ENCODE measurements at places on chromosomes 4 and X.

DNA sequence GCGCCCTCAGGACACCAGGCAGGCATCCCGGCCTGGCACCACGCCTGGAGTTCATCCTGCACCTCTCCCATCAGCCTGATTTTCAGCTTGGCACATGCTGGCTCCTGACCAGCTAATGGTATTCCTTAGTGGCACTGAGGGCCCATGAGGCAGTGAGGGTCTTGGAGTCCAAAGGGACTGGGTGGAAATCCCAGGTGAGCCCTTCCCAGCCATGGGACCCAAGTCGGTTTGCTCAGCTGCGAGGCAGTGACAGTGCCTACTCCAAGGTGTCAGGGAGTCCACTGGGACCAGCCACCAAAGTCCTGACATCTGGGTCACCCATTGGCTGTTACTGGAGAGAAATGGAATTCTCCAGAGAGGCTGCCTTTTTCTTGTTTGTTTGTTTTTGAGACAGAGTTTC is 4.9 kb downstream of the SSR4 start:
- no peaks in the 10 kb centered on the region for H3K27me3 ChIP-seq
- no peak for DNase-seq
- no peak overlapping the region for H3K27ac ChIP-seq
- H3K36me3 ChIP-seq = peaks cover 28% of the 10 kb centered on the region

- H3K4me1 ChIP-seq = peaks cover 8% of the 10 kb centered on the region
- no peaks in the 10 kb centered on the region for H3K36me3 ChIP-seq
- H3K4me3 ChIP-seq = no peak overlapping the region
- peaks cover 14% of the 10 kb centered on the region for H3K27me3 ChIP-seq
These were observed 4.5 kb downstream of the MAP7D2 start for GRCh38 chrX:20112022-20112774.

DNA sequence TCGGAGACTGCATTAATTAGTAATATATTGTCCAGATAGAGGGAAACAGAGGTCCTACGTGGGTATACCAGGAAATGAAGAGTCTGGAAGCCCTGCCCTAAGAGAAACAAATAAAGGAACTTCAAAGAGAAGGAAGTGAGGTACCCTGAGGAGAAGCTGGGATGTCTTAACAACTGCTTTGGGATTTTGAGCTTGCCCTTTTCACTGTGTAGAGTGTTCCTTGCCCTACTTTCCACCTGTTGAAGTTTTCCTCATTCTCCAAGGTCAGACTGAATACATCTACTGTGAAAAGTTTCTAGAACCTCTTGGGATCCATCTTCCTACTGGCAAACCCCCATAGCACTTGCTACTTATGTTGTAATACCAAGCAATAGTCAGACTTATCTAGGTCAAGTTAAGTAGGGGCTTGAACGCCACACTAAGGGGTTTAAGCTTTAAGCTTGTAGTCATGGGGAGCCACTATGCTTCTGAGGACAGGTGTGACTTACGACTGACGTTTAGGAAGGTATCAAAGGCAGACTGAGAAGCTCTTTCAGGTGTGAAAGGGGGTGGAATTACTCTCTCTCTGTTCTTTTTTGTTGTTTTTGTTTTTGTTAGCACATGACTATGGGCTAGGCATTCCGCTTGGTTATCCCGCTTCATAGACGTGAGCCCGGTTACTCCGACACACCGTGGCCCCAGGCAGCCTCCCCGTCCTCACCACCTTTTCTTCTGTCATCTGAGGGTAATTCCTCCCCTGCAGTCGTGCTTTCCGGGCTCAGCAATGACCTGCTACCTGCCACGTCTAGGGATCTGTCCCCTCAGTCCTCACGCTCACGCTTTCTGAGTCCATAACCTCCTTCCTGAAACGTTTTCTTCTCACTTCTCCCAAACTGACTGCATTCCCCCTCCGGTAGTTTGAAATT is 959 bp upstream of the REST start:
- peaks cover 34% of the 10 kb centered on the region for H3K4me1 ChIP-seq
- peaks cover 5% of the 10 kb centered on the region for H3K27me3 ChIP-seq

GRCh38 chrX:136878423-136878822 is 2.1 kb downstream of the RBMX start:
- H3K4me3 ChIP-seq = peak overlapping the region; percentile 92
- no peaks in the 10 kb centered on the region for H3K27me3 ChIP-seq

DNA sequence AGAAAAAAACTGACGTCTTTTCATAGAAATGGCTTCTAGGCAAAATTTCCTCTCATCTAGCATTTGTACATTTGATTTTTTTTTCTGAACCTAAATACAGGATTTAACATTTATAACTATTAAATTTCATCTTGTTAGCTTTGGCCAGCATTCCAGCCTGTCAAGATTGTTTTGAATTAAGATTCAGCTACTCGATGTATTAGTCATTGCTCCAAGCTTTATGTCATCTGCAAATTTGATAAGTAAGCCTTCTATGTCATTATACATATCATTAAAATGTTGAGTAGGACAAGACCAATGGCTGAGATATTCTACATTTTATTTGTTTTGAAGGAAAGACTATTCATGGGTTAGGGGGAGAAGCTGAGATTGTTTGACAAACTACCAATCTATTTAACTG is 46.7 kb downstream of the DDX53 start:
- no peaks in the 10 kb centered on the region for H3K4me1 ChIP-seq
- no peak overlapping the region for H3K4me3 ChIP-seq
- no peaks in the 10 kb centered on the region for H3K27me3 ChIP-seq
- no peak overlapping the region for H3K27ac ChIP-seq
- H3K36me3 ChIP-seq = no peaks in the 10 kb centered on the region

GRCh38 chr4:92988301-92988700 is 684.5 kb downstream of the GRID2 start:
- no peaks in the 10 kb centered on the region for H3K27me3 ChIP-seq
- no peaks in the 10 kb centered on the region for H3K36me3 ChIP-seq
- H3K4me1 ChIP-seq = no peaks in the 10 kb centered on the region
- H3K27ac ChIP-seq = no peak overlapping the region
- H3K4me3 ChIP-seq = no peak overlapping the region

DNA sequence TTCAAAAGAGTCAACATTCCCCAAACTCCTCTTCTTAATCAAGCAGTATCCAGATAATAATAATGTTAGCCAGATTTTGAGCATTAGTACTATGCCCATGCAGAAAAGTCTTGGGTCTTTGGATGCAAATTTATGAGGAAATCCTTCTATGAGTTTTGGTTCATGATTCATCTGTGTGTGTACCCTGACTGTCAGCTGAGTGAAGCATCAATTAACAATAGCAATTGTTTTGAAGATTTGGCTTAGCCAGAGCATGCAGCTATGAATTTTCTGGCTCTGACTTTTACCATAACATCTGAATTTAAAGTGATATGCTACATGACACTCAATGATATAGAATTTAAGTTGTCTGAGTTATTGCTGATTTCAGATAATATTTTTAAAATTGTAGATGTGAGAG is 145.8 kb downstream of the KLHL4 start:
- H3K4me3 ChIP-seq = no peak overlapping the region
- no peaks in the 10 kb centered on the region for H3K36me3 ChIP-seq
- DNase-seq = no peak
- no peak overlapping the region for H3K27ac ChIP-seq

- no peak overlapping the region for H3K27ac ChIP-seq
- peaks cover 3% of the 10 kb centered on the region for H3K27me3 ChIP-seq
- DNase-seq = no peak
- H3K4me1 ChIP-seq = no peaks in the 10 kb centered on the region
- H3K4me3 ChIP-seq = no peak overlapping the region
These were observed 46.2 kb downstream of the ADRA2C start for GRCh38 chr4:3812211-3812934.

- no peak overlapping the region for H3K27ac ChIP-seq
- no peaks in the 10 kb centered on the region for H3K4me1 ChIP-seq
- H3K4me3 ChIP-seq = no peak overlapping the region
- H3K27me3 ChIP-seq = no peaks in the 10 kb centered on the region
- no peaks in the 10 kb centered on the region for H3K36me3 ChIP-seq
- DNase-seq = no peak
These were observed 145.0 kb downstream of the ADAMTS3 start for GRCh38 chr4:72424006-72424405.

DNA sequence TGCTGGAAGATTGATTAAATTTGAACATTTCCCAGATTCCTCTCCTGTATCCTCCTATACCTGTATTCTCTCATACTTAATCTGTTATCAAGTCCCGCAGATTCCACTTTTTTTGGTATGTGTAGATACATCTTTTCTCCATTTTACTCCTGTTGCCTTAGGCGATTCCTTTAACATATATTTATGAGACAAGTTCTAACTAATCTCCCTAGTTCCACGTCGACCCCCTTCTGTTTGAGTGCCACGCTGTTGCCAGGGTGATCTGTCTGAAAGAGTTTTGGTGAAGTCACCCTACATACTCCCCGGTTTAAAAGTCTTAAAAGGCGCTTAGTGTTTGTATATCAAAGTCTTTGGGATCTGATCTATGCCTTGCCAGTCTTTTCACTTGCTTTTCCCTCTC is 2.4 kb downstream of the HNRNPH2 start:
- peaks cover 42% of the 10 kb centered on the region for H3K4me1 ChIP-seq
- H3K4me3 ChIP-seq = peak overlapping the region; percentile 21
- no peaks in the 10 kb centered on the region for H3K27me3 ChIP-seq
- H3K36me3 ChIP-seq = peaks cover 21% of the 10 kb centered on the region

DNA sequence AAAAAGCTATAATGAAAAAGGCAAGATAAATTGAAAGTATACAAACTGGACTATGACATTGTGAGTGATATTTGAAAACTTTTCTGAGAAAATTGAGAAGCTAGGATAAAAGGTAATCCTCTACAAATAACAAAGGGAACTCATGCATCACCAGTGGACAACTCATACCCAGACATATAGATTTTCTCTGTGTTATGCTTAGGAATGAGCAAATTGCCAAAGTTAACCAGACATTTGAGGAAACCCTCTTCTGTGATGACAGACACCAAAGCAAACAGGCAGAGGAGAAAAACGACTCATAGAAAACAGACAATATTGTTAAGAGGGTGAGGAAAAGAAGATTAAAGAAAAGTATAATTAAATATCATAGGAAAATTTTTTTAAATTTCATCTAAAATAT is 186.5 kb downstream of the MAB21L2 start:
- H3K4me1 ChIP-seq = peaks cover 11% of the 10 kb centered on the region
- no peak overlapping the region for H3K27ac ChIP-seq
- H3K27me3 ChIP-seq = no peaks in the 10 kb centered on the region
- no peak for DNase-seq

DNA sequence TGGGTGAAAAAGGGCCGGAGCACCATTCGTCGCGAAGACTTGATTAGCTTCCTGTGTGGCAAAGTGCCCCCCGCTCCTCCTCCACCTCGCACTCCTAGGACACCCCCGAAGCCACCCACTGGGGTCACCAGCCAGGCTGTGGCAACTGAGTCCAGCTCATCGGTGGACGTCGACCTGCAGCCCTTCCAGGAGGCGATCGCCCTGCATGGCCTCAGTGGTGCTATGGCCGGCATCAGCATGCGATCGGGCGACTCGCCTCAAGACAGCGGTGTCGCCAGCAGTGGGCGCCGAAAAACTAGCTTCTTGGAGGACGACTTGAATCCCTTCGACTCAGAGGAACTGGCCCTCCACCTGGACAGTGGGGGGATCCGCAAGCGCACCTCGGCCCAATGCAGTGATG is 126.8 kb upstream of the CXorf66 start:
- peaks cover 3% of the 10 kb centered on the region for H3K4me1 ChIP-seq
- DNase-seq = no peak
- no peaks in the 10 kb centered on the region for H3K36me3 ChIP-seq
- H3K27me3 ChIP-seq = peaks cover 11% of the 10 kb centered on the region

GRCh38 chr4:145390571-145390970 is 91.1 kb upstream of the SMAD1 start:
- no peaks in the 10 kb centered on the region for H3K36me3 ChIP-seq
- H3K4me3 ChIP-seq = no peak overlapping the region
- no peak for DNase-seq
- H3K4me1 ChIP-seq = no peaks in the 10 kb centered on the region
- no peaks in the 10 kb centered on the region for H3K27me3 ChIP-seq

DNA sequence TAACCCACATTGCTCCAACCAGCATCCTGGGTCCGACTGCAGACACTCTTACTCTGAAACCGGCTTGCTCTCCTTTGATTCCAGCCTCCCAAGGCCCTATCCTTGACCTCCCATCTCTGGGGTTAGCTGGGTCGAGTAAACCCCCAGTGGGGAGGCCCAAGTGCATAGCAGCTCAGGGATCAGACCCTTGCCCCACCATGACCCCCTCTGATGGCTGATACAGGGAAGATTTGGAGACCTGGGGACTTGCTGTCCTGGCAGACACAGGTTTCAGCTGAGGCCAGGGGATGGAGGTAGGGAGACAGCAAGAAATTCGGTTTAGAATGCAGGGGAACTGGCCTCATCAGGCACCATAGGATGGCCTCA is 23.6 kb upstream of the CDKL5 start:
- no peak for DNase-seq
- no peaks in the 10 kb centered on the region for H3K36me3 ChIP-seq
- H3K4me3 ChIP-seq = no peak overlapping the region
- no peaks in the 10 kb centered on the region for H3K4me1 ChIP-seq

DNA sequence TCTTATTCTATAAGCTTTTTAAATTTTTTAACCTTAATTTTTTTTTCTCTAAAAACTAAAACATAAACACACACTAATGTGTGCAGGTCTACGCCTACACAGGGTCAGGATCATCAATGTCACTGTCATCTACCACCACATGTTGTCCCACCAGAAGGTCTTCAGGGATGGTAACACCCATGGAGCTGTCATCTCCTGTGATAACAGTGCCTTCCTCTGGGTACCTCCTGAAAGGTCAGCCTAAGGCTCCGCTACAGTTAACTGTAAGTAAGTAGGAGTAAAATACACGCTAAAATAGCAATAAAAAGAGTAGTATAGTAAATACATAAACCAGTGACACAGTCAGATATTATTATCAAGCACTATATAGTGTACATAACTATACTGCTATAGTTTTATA is 45.9 kb upstream of the GPRIN3 start:
- peaks cover 2% of the 10 kb centered on the region for H3K36me3 ChIP-seq
- no peak for DNase-seq
- peaks cover 12% of the 10 kb centered on the region for H3K27me3 ChIP-seq
- H3K27ac ChIP-seq = no peak overlapping the region

DNA sequence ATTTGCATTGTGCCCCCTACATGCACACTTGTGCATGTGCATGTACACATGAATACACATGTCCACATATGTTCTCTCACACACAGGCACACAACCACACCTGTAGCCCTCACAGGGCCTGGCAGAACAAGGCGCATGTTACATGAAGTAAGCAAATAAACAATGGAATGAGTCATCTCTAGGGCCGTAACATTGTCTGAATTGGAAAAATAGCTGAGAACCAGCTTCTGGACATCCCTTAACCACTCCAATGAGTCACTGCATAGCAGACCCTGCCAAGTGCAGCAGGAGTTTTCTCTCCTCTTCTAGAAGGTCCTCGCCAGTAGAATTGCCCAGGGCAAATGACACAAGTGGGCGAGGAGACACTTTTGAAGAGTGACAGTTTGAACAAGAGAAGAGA is 66.1 kb downstream of the MAGEA10 start:
- no peak for DNase-seq
- no peaks in the 10 kb centered on the region for H3K36me3 ChIP-seq
- no peaks in the 10 kb centered on the region for H3K27me3 ChIP-seq
- no peaks in the 10 kb centered on the region for H3K4me1 ChIP-seq

GRCh38 chr4:36081185-36081584 is 163.1 kb downstream of the ARAP2 start:
- H3K27me3 ChIP-seq = no peaks in the 10 kb centered on the region
- H3K4me3 ChIP-seq = no peak overlapping the region
- no peak for DNase-seq
- no peak overlapping the region for H3K27ac ChIP-seq
- peaks cover 13% of the 10 kb centered on the region for H3K36me3 ChIP-seq

- no peaks in the 10 kb centered on the region for H3K4me1 ChIP-seq
- H3K27me3 ChIP-seq = no peaks in the 10 kb centered on the region
- H3K27ac ChIP-seq = no peak overlapping the region
These were observed 140.4 kb upstream of the GRID2 start for GRCh38 chr4:92163348-92163747.

GRCh38 chr4:128384091-128384520 is 96.5 kb upstream of the PGRMC2 start:
- no peaks in the 10 kb centered on the region for H3K27me3 ChIP-seq
- DNase-seq = no peak
- H3K36me3 ChIP-seq = no peaks in the 10 kb centered on the region
- no peak overlapping the region for H3K27ac ChIP-seq
- no peaks in the 10 kb centered on the region for H3K4me1 ChIP-seq
- no peak overlapping the region for H3K4me3 ChIP-seq
